HEK293T (cell line): ENCODE measurements at places on chromosomes 1 and 21.

DNA sequence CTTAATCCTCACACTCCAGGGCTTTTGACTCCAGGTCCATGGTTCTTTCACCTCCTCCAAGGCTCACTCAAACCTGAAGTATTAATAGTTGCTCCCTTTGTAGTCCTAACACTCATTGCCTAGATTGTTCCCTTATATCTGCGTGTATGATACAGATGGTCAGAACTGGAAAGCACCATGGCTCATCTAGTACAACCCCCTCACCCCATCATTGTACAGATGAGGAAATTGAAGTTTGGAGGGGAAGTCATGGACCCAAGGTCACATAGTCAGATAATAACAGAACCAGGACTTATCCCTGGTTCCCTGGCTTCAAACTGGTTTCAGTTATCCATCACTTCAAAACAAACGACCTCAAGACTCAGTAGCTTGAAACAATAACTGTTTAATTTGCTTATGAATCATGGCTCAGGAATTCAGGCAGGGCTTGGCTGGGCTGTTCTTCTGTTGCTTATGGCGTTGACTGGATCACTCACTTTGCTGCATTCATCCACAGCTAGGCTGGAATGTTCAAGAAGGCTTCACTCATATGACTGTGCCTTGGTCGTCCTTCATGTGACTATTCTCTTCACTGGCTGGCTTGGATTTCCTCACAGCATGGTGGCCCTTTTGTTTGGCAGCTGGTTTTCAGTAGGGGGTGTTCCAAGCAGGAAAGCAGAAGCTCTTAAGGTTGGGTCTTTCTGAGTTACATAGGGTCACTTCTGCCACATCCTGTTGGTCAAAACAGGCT is 5.0 kb downstream of the NOS1AP start:
- no peak for DNase-seq

GRCh38 chr1:41758904-41759548 is 159.7 kb downstream of the HIVEP3 start:
- DNase-seq, result no peak

GRCh38 chr1:90821788-90822359 is 104.8 kb upstream of the BARHL2 start:
- DNase-seq, result no peak

DNA sequence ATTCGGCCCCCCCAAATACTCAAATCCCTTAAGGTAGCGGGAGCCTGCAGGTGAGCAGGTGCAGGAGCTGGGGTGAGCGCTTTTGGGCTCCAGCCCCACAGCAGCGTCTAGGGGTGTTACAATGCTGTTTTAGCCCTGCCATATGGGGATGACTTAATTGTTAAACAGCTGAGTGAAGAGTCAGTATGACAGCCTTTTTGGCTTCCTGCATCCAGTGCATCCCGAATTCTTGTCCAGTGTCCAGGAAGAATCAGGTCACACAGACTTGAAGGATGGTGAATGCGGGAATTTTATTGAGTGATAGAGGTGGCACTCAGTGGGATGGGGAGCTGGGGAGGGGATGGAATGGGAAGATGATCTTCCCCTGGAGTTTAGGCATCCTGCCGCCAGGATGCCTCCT is 30.4 kb upstream of the HHAT start:
- no peak for DNase-seq

DNA sequence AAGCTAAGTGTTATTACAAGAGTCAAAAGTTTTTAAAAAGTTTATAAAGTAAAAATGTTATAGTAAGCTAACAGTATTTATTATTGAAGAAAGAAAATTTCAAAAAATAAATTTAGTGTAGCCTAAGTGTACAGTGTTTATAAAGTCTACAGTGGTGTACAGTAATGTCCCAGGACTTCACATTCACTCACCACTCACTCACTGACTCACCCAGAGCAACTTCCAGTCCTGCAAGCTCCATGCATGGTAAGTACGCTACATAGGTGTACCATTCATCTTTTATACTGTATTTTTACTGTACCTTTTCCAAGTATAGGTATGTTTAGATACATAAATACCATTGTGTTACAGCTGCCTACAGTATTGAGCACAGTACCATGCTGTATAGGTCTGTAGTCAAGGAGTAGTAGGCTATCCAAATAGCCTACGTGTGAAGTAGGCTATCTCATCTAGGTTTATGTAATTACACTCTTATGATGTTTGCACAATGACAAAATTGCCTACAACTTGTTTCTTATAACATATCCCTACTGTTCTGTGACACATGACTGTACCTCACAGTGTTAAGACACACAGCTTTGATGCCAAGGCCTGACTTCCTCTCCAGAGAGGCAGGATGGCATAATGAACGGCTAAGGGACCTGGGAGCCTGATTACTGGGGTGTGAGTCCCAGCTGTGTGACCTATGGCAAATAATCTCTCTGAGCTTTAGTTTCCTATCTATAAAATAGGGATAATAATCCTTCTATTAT is 12.7 kb downstream of the DHCR24 start:
- no peak for DNase-seq

DNA sequence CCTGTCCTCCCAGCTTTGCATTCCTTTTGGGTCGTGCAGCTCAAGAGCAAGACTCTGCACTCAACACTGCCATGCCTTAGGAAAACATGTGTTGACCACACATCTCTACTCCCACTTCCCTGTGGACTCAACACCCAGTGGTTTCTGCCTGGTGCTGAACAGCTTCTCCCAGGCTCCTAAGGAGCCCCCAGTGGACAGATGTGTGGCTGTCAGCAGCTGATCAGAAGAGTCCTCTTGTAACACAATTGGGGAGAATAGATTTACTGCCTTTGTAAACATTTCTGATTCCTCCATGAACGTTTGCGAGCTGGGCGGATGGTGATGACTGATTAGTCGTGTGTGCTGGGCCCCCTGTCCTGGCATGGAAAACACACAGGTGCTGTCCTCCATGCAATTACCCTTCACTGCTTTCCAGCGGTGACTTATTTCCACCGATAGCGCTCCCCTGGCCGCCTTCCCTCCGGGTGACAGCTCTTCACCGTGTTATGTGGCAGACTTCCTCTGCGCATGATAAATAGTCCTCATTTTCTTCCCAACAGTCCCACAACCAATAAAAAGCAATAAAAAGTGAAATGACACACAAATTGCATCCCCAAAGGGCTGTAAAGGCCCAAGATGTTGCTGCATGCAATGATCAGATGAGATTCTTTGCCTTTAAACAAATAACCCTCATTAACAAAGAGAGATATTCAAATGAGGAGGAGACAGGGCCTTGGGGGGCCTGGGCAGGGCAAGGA is 249.4 kb upstream of the AJAP1 start:
- DNase-seq, result no peak

- DNase-seq, result peak; percentile 88
Observed at GRCh38 chr1:247007511-247008405, at the start of gene ZNF695. Gene ZNF695 (minus strand): TSS chr1:247008057. CDS start chr1:247007908, 149 bp downstream.
